ENCODE measurements at places on chromosomes 16 and 17.

DNA sequence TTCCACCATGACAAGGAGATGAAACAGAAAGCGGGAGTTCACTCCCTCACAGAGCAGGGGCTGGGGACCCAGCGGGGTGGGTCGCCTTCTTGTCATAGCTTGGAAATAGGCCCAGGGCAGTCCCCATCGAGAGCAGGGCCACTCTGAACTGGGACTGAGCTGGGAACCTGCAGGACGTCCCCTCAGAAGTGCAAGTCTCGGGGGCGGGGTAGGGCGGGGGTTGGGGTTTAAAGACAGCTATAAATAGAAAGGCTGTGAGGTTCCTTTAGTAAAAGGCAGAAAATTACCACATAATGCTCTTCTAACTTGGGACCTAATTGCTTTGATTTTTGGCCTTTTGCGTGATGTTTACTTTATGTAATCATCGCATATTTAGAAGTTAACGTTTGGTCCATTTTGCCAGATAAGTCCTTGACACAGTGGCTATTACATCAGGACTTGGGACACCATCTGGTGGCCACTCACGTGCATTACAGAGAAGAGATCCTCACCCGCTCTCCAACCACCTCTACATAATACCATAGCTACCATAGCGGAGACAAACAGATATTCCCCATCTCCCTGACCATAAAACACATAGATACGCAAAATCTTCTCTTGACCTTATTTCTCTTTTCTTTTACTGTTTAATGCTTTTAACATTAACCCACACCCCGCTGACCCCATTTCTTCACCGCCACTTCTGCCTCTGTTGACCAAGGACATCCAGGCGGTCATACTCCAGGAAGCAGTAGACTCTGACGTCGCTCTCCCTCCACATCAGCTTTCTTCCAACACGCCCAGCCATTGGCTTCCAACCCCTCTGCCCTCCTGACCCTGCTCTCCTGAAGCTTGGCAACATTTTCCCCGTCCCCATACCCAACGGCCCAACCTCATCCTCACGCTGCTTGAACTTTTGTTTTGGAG, 27.5 kb upstream of the PIK3R6 start:
- H3K36me3 ChIP-seq = no peaks in the 10 kb centered on the region
- H3K27me3 ChIP-seq = no peaks in the 10 kb centered on the region
- H3K4me1 ChIP-seq = peaks cover 33% of the 10 kb centered on the region
- H3K4me3 ChIP-seq = peak overlapping the region; percentile 76
- DNase-seq = peak; percentile 56
- H3K27ac ChIP-seq = peak overlapping the region; percentile 89

DNA sequence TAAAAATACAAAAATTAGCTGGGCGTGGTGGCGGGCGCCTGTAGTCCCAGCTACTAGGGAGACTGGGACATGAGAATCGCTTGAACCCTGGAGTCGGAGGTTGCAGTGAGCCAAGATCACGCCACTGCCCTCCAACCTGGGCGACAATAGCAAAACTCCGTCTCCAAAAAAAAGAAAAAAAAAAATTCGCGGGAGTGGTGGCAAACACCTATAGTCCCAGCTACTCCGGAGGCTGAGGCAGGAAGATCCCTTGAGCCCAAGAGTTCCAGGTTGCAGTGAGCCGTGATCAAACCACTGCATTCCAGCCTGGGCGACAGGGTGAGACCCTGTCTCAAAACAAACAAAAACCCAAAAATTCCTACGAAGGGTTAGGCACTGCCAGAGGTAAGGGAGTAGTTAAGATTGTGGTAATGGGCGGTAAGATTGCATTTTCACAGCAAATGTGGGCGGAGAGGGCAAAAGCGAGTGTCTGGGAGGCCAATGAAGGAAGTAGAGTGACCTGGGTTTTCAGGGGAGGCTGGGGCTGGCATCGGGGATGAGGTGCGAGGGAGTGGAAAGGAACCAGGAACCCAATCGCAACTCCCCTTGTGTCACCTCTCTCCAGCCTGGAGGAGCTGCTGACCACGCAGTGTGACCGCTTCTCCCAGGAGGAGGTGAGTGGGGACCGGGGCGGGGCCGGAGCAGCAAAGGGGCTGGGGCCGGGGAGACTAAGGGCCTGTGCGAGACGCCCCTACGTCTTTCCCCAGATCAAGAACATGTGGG, 2.6 kb downstream of the MYL11 start:
- H3K27me3 ChIP-seq = no peaks in the 10 kb centered on the region
- peaks cover 15% of the 10 kb centered on the region for H3K36me3 ChIP-seq
- peak overlapping the region; percentile 100 for H3K27ac ChIP-seq
- H3K4me3 ChIP-seq = peak overlapping the region; percentile 95
- H3K4me1 ChIP-seq = peaks cover 62% of the 10 kb centered on the region

DNA sequence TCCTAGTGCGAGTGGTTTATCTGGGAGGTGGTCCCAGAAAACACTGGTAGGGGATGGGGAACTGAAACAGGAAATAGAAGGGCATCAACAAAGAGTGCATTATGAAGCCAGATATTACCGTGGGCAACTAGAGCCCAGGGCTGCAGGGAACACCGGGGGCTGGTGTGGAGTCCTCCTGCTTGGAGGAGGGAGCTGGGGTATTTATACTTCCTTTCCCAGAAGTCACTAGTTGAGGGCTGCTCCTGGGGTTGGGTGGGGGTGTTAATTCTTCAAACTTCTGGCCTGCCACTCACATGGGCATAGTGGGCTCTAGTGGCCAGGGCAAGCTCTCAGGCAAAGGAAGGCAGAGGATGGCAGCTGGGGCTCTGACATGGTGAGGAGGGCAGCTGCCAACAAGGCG, 14.7 kb downstream of the LAT start:
- no peaks in the 10 kb centered on the region for H3K27me3 ChIP-seq
- no peak overlapping the region for H3K4me3 ChIP-seq
- DNase-seq = no peak
- peak overlapping the region; percentile 56 for H3K27ac ChIP-seq

DNA sequence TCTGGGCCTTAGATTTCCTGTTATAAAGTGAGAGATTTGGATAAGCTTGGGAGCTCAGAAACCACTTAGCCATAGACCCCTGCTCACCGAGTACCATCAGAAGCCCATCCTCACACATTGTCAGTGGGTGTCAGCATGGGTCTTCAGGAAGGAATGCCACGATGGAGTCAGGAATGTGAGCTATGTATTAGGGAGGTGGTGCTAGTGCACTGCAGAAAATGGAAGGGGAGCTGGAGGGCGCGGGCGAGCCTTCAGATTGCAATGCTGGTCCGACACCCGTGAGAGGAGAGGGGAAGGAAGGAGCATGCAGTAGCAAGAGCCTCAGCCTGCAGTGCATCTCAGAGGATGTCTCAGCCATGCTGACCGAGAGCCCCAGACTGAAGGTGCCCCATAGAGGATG, 294.5 kb downstream of the FOXL1 start:
- H3K4me1 ChIP-seq = no peaks in the 10 kb centered on the region
- no peak overlapping the region for H3K27ac ChIP-seq
- peaks cover 14% of the 10 kb centered on the region for H3K27me3 ChIP-seq
- no peak overlapping the region for H3K4me3 ChIP-seq

GRCh38 chr17:74799097-74799496, 23.0 kb upstream of the NAT9 start:
- no peak overlapping the region for H3K27ac ChIP-seq
- H3K27me3 ChIP-seq = no peaks in the 10 kb centered on the region
- H3K4me3 ChIP-seq = no peak overlapping the region
- H3K36me3 ChIP-seq = peaks cover 31% of the 10 kb centered on the region

GRCh38 chr16:540645-541340, 13.3 kb downstream of the CAPN15 start:
- H3K27ac ChIP-seq = no peak overlapping the region
- no peak overlapping the region for H3K4me3 ChIP-seq
- peaks cover 13% of the 10 kb centered on the region for H3K36me3 ChIP-seq
- DNase-seq = no peak

GRCh38 chr16:27828671-27829070, 234.8 kb downstream of the GSG1L start:
- no peaks in the 10 kb centered on the region for H3K36me3 ChIP-seq
- H3K4me3 ChIP-seq = no peak overlapping the region
- no peak overlapping the region for H3K27ac ChIP-seq

GRCh38 chr17:75439287-75439686, 17.1 kb upstream of the TMEM94 start:
- no peak overlapping the region for H3K27ac ChIP-seq
- H3K4me3 ChIP-seq = no peak overlapping the region
- peaks cover 7% of the 10 kb centered on the region for H3K4me1 ChIP-seq
- H3K36me3 ChIP-seq = no peaks in the 10 kb centered on the region

- H3K36me3 ChIP-seq = no peaks in the 10 kb centered on the region
- H3K4me1 ChIP-seq = peaks cover 6% of the 10 kb centered on the region
- H3K27ac ChIP-seq = no peak overlapping the region
- no peak for DNase-seq
Measured at GRCh38 chr17:29766796-29767327, 144.2 kb upstream of the CORO6 start.

GRCh38 chr16:53745753-53746266, 41.9 kb downstream of the FTO start:
- no peaks in the 10 kb centered on the region for H3K27me3 ChIP-seq
- no peak overlapping the region for H3K27ac ChIP-seq
- no peak for DNase-seq
- H3K4me1 ChIP-seq = peaks cover 38% of the 10 kb centered on the region
- peaks cover 9% of the 10 kb centered on the region for H3K36me3 ChIP-seq

DNA sequence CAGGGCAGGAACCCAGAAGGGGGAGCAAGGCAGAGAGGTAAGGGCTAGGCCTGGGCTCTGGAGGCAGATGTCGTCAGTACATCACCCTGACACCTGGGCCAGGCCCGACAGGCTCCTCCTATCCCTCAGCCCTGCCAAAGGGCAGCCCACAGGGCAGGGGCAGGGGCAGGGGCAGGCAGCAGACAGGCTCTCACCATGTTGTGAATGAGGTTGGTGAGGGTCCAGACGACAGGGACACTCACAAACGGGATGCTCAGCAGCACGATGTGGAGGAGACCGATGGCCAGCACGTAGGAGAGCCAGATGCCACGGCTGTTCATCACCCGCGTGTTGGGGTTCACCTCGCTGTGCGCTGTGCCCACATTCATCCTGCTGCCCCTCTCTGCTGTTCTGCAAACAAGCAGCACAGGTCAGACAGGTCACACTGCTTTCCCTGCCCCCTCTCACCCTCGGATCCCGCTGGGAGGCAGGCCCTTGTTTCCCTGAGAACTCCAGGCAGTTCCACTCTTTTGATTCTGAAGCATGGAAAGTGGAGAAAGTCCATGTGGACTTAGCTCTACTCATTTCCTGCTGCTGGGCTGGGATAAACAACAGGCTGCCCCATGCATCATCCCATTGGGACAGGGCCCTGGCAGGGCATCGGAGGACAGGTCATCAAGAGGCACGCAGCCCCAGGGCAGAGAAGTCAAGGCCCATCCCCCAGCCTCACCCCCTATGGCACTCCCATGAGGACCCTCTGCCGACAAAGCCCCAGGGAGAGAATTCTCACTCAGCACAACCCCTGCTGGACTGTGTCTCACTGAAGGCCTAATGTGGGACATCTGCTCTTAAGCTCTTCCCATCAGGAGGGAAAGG, 3.3 kb downstream of the ORMDL3 start:
- peaks cover 44% of the 10 kb centered on the region for H3K4me1 ChIP-seq
- peak overlapping the region; percentile 99 for H3K4me3 ChIP-seq
- H3K27ac ChIP-seq = peak overlapping the region; percentile 97
- DNase-seq = no peak
- peaks cover 50% of the 10 kb centered on the region for H3K36me3 ChIP-seq

- H3K4me3 ChIP-seq = no peak overlapping the region
- H3K36me3 ChIP-seq = peaks cover 6% of the 10 kb centered on the region
- DNase-seq = no peak
- H3K4me1 ChIP-seq = no peaks in the 10 kb centered on the region
- H3K27ac ChIP-seq = no peak overlapping the region
Measured at GRCh38 chr16:10098991-10099390, 83.2 kb downstream of the GRIN2A start.

GRCh38 chr17:45948881-45949624, 50.0 kb upstream of the STH start:
- no peaks in the 10 kb centered on the region for H3K36me3 ChIP-seq
- no peak overlapping the region for H3K27ac ChIP-seq
- peak; percentile 26 for DNase-seq
- H3K4me1 ChIP-seq = peaks cover 6% of the 10 kb centered on the region
- peaks cover 15% of the 10 kb centered on the region for H3K27me3 ChIP-seq

DNA sequence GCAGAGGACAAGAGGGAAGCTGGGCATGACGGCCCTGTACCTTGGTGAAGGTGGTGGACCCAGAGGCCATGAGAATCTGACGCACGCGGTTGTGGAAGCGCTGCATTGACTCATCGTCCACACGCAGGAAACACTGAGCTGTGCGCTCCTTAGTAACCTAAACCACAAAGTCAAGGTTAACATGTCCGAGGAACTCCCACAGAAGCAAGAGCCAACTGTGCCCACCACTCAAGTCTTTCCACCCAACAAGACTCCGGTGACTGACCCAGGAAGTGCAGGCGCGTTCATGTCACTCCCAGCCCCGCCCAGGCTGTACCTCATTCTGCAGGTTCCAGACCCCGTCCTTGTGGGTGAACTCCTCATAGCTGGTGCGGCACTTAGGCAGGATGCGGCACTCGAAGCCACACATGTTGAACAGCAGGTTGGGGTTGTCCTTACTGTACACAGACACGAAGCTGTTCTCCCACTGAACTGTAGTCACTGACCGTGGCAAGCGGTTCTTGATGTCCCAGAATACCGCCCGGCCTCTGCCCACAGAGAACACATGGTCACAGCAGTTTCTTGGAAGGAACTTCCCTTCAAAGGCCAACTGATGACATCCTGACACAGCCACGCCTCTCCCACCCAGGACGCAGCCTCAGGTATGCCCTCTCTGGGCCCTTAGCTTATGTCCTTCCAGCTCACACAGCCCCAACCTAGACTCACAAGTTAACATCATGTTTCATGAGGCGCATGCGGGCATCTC, 11.5 kb downstream of the PRPF8 start:
- no peaks in the 10 kb centered on the region for H3K27me3 ChIP-seq
- H3K36me3 ChIP-seq = peaks cover 95% of the 10 kb centered on the region
- H3K4me1 ChIP-seq = peaks cover 27% of the 10 kb centered on the region
- H3K27ac ChIP-seq = no peak overlapping the region
- no peak overlapping the region for H3K4me3 ChIP-seq

DNA sequence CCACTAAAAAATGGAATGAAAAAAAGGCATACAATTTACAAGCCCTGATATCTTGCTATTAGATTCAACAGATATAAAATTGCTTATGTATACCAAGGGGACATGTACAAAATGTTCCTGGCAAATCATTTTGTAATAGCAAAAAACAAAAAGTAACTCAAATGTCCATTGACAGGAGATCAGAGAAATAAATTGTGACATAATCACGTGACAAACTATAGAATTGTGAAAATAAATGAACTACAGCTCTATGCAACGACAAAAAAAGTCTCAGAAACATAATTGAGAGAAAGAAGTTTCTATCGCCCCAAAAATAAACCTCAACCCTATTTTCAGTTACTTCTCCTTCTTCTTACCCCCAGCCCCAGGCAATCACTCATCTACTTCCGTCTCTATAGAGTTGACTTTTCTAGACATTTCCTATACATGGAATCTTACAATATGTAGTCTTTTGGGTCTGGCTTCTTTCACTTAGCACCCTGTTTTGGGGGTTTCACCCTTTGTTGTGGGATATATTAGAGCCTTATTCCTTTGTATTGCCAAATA, 12.1 kb upstream of the ACE start:
- no peak for DNase-seq
- H3K27me3 ChIP-seq = no peaks in the 10 kb centered on the region
- H3K36me3 ChIP-seq = no peaks in the 10 kb centered on the region
- H3K4me3 ChIP-seq = no peak overlapping the region
- peaks cover 2% of the 10 kb centered on the region for H3K4me1 ChIP-seq
